Activated naive CD8-positive, alpha-beta T cell treated with anti-CD3 and anti-CD28 coated beads, Interleukin-2, amount 10 ng/mL, durations not matched to agents 7 days and 5 days (primary cell): ENCODE measurements at places on chromosomes 1 and 21. TPM values are rescaled to one million over a fixed set of nuclear protein-coding genes. Genes with fewer than 3 reads are reported as not detected.
A peak's percentile ranks its signal among the peaks of the same experiment; 100 is the strongest.

GRCh38 chr21:45151445-45152160 lies 77.2 kb downstream of the ADARB1 start:
- no peak for DNase-seq

DNA sequence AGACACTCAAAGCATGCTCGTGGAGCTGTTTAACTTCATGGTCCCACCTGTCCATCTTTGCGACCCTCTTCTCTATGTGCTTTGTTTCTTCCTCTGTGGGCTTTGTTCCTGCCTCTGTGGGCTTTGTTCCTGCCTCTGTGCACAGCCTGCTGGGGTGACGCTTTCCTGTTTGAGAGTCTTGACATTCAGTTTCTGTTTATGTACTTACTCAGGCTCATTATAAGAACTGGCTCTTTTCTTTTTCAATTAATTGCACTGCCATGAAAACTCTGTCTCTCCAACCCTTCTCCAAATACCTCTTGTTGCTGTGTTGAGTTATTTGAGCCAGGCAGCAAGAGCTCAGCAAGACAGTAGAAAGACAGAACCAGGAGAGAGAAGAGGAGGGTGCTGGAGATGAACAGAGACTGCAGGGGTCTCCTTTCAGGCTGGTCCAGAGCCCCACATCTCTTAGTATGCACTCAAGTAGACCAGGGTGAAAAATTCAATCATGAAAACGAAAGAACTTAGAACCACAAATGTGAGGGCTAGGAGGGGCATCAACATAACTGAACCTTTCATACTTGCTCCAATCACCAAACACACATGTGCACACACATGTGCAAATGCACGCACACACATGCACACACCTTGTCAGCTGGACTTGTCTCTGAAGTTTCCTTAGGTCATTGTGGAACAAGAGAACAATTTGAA lies 88.3 kb upstream of the SGIP1 start:
- DNase-seq, result peak; percentile 55

Gene SYTL1
- 103 TPM for total RNA-seq

Gene MRPL20
- 98.6 TPM for total RNA-seq

Gene IBA57
- total RNA-seq, result 12.2 TPM

Gene TNFSF4
- 4.0 TPM for total RNA-seq

Gene KPRP
- total RNA-seq, result not detected
